Lung (tissue), 17 donors: ENCODE measurements at places on chromosomes 5 and 9. TPM values are rescaled to one million over a fixed set of nuclear protein-coding genes. Genes with fewer than 3 reads are reported as not detected.
A peak's percentile ranks its signal among the peaks of the same experiment; 100 is the strongest.

Gene CCL28
- total RNA-seq = 6.4 TPM

Gene INSL4
- not detected for total RNA-seq

Gene DDX31
- total RNA-seq = 14.2 TPM

Gene TNIP1
- 116 TPM for total RNA-seq

Gene LRRC70
- 14.8 TPM for total RNA-seq

Gene SV2C
- total RNA-seq = 0.37 TPM

Gene PRSS3
- 1.3 TPM for total RNA-seq

Gene MAPK9
- 30.5 TPM for total RNA-seq

Gene PCDHGA1
- 0.71 TPM for total RNA-seq

DNA sequence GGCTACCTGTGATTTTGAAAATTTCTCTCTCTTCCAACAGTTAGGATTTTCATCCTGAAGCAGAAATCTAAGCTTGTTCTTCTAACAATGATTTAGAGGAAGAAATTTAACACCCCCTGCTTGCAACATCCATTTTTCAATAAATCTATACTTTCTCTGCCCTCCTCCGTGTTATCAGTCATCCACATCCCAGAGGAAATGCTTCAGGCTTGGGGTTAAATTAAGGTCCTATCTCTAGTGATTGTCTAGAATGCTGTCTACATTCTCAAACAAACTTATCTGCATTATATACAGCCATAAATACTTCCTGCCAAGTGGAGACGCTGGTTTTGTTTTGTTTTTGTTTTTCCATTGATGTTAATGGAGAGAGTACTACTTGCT lies 371.0 kb downstream of the CSNK1G3 start:
- peak; percentile 52 for DNase-seq

- no peak for DNase-seq
These were observed 786 bp upstream of the KIF3A start for GRCh38 chr5:132737982-132738681.

GRCh38 chr9:95313010-95313498 lies 4.5 kb downstream of the FANCC start:
- DNase-seq = peak; percentile 78

GRCh38 chr5:77987331-77987730 lies 211.2 kb upstream of the TBCA start:
- no peak for DNase-seq

- no peak for DNase-seq
These were observed 59.8 kb upstream of the ADAMTS2 start for GRCh38 chr5:179405054-179405416.

DNA sequence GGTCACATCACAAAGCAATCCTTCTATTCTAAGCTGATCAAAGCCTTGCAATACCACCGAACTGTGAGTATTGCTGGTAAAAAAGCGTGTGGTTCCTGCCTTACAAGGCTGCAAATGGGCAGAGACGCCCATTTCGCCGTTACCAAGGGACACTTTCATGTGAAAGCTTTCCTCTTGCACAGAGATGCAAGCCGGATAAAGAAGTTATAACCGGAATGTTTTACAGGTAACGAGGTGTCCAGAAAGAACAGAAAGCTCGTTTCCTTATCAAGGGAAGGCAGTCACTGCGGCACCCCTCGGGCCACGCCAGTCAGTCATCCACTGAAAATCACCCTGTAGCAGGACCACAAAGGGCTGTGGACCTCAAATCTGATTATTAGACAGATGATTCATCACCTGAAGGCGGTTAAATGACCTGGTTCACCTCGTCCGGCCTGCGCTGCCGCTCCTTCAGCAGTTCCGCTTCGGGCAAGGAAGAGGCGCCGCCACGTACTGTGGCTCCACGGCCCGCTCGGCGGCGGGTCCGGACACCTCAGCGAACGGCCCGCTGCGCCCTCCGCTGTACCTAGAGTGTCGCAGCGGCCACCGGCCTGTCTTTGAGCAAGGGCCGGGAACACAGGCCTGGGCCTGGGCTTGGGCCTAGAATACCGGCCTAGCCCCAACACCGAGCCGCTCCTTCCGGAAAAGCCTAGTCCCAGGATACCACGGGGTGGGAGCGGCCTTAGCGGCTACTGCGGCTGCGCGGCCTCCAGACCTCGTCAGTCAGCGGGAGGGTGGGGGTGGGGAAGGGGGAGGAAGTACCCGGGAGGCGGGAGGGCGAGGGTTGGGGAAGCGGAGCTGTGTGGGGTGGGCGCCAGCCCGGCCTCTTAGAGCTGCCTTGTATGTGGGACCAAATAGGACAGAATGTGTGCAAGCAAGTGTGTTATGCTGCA lies at the start of gene KLHL9:
KLHL9 (minus strand) TSS at position 704 of the 932 bp plus-strand sequence; CDS start at position 159, 545 bp downstream.
- DNase-seq = peak; percentile 96

DNA sequence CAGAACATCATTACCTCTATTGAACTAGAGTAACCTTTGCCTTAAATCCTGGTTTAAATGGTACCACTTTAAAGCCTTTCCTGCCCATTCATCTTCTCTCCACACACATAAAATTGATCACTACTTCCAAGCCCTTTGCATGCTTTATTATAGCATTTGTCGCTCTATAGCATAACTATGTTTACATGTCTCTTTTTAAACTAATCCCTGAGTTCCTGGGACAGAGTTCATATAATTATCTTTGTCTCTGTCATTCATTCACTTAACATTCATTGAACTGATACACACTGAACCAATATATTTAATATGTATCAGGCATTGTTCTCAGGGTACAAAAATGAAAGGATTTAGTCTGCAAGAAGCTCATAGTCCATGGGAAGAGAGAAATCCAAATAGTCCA lies 37.3 kb downstream of the RECK start:
- no peak for DNase-seq

GRCh38 chr5:137560420-137560819 lies 61.3 kb upstream of the SPOCK1 start:
- DNase-seq = no peak

- DNase-seq = peak; percentile 26
These were observed 10.0 kb downstream of the TLE4 start for GRCh38 chr9:79581794-79582193.
